ENCODE measurements at places on chromosomes 16 and 17.

- DNase-seq = no peak
These were observed 72.8 kb downstream of the NEUROD2 start for GRCh38 chr17:39534768-39535405.

DNA sequence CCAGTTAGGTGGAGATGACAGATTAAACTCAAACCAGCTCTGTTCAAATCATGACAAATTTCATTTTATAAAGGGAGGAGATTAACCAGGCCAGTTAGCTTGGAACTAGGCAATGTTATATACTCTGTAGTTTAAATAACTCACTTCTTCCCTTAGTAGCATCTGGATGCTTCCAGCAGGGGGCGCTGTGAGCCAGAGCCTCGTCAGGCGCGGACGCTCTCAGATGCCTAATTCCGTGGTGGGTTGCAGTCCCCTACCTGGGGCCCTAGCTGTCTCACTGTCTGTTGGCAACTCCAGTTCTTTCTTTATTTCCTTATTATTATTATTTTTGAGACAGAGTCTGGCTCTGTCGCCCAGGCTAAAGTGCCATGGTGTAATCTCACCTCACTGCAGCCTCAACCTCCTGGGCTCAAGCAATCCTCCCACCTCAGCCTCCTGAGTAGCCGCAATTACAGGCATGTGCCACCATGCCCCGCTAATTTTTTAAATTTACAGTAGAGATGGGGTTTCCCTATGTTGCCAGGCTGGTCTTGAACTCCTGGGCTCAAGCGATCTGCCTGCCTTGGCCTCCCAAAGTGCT, 17.3 kb upstream of the WFDC1 start:
- DNase-seq = peak; percentile 11

DNA sequence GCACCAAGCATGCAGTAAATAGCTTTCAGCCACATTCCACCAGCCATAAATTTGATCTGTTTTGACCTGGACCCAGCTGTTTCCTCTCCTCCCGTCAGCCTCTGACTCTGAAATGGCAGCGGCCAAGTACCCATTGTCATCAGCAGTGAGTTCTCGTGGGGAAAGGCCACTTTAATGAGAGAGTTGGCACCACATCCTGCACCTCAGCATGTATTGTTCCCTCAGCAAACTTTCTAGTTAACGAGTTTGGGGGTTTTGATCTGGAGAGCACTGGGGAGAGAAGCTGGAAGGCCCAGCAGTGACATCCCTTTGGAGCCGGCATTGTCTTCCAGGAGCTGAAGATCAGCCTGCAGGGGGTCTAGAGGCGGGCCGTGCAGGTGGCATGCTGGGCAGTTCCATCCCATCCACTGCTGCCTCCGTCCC, 84.9 kb downstream of the RPA1 start:
- no peak for DNase-seq

GRCh38 chr17:41071606-41072360, 6.1 kb upstream of the KRTAP2-4 start:
- no peak for DNase-seq

All from stromal cell of bone marrow (primary cell).